ENCODE measurements at places on chromosomes 7 and 10.

DNA sequence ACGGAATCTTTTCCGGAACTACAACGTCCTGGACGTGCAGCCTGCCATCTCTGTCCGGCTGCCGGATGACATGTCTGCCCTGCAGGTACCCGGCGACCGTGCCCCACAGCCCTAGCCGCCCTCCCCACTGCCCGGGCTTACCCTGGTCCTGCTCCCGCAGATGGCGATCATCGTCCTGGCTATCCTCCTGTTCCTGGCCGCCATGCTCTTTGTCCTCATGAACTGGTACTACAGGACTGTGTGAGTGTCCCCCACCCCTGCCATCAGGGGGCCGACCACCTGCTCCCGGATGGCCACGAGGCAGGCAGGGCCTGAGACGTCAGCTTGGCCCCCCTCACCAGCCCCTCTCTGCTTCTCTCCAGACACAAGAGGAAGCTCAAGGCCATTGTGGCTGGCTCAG is 38.0 kb upstream of the VSIR start:
- no peak for DNase-seq

DNA sequence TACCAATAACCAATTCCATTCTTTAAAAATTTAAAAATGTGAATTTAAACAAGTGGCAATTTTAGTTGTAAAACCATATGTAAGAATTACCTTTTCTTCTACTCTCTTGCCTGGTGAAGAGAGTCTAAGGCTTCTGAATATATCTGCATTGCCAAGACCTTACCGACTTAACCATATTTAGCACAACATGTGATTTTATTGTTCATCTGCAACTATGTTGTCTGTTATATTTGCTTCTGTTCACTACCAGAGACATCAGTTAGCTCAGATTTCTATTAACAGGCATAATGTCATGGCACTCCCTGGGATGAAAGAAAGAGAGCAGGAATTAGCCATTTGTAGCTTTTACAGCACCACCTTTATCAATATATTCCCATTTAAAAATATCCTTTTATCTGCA is 55.3 kb downstream of the CHN2 start:
- no peak for DNase-seq

DNA sequence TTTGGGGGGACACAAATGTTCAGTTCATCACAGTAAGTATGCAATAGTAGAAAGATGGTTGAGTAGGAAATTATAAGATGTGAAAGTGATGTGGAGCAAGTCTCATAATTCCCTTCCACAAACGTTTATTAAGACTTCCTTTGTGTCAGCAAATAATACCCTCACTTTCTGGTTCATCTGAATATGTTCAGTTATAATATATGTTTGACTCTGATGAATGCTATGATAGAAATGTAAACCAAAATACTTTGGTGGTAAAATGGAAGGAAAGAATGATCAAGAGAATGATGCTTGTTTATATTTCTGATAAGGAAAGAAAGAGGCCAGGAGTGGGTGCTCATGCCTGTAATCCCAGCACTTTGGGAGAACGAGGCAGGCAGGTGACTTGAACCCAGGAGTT is 111.7 kb upstream of the PLXDC2 start:
- DNase-seq, result no peak

GRCh38 chr10:31035266-31035798 is 3.7 kb upstream of the ZNF438 start:
- no peak for DNase-seq

DNA sequence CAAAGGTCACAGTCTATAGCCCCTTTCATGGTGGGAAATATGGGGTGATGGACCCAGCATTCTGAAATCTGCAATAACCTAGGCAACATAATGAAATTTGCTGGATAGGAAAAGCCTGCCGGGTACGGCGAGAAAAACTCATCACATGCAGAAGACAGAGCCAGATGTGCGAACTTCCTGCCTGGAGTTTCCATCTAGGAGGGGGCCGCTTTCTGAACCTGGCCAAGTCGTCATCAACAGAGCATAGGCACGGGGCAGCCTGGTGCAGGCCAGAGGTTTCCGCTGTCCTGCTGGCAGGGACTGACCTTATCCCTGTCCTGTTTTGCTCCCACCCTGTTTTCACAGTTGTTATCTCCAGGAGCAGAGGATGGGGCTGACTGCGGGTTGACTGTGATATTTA is 27.4 kb downstream of the CCDC3 start:
- DNase-seq, result no peak

DNA sequence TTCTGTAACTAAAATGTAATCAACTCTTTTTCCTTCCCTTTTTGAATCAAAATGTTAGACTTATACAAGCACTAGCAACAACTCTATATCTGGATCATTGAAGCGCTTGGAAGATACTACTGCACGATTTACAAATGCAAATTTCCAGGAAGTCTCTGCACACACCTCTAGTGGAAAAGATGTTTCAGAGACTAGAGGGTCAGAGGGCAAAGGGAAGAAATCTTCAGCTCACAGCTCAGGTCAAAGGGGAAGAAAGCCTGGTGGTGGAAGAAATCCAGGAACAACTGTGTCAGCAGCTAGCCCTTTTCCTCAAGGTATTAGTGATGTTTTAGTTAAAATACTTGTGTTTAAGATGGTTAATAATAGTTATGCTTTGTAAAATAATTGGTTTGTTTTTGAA is 136.4 kb downstream of the MLLT10 start:
- DNase-seq, result no peak

DNA sequence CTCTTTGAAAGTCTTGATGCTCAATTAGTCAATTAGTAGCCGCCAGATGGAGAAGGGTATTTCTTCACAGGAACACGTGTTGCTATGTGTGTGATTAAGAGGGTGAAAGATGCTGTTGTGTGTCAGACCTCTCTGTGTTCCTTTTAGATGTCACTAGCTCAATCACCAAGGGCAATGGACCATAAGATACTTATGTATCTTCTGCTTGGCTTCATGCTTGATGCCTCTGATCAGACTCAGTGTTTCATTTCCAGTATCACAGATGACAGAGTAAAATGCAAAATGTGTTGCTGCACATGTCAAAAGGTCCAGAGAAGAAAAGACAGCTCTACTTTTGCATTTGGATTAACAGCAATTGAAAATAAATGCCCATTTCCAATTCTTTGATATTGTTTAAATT is 865.9 kb downstream of the CNTNAP2 start:
- DNase-seq, result no peak

DNA sequence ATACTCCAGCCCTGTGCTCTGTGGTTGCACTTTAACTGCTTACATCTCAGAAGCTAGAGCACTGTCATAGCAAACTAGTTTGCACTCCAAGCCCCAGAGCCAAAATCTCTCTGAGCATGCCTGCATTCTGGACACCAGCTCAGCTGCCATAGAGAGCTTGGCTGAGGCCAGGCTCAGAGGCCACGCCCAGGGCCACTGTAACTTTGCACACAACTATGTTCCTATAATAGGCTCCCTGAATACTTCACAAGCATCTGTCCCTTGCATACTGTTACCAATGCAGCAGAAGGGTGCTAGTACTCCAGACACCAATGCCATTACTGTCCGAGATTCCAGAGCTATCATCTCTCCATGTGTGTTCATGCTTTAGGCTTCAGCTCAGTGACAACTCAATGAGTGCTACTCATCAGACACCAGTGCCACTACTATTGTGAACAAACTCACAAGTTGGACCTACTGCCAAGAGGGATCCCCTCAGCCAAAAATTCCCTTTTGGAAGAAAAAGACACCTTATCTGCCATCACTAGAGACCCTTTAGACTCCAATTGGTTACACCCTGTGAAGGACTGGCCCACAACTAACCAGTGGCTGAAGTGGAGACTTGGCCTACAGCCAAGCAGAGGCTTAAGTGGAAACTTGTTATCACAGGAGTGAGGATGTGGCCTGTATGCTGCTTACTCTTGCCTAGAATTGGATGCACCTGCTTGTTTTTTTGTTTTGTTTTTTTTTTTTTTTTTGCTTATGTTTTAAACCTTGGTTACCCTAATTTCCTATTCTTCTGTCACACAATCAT is 211.6 kb upstream of the MAGI2 start:
- no peak for DNase-seq

- DNase-seq, result no peak
These were observed 213.3 kb downstream of the MDFIC start for GRCh38 chr7:115135146-115135545.

DNA sequence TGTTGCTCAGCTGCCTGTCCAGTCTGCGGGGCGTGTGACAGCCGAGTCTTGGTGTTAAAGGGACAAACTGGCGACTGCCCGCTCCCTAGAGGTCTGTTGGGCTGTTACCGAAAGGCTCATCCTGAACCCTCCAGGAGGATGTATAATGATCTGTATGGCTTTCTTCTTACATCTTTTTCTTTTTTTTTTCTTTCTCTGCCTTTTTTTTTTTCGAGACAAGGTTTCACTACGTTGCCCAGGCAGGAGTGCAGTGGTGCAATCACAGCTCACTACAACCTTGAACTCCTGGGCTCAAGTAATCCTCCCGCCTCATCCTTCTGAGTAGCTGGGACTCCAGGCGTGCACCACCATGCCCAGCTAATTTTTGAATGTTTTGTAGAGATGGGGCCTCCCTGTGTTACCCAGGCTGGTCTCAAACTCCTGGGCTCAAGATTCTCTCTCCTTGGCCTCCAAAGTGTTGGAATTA is 857 bp downstream of the INTS15 start:
- DNase-seq, result no peak

- DNase-seq, result no peak
These were observed 6.4 kb downstream of the PSAP start for GRCh38 chr10:71844695-71845094.

- DNase-seq, result no peak
These were observed 78.8 kb upstream of the CPXM2 start for GRCh38 chr10:123970207-123970926.

GRCh38 chr10:119651514-119652360 is 557 bp downstream of the BAG3 start:
- DNase-seq, result peak; percentile 30

DNA sequence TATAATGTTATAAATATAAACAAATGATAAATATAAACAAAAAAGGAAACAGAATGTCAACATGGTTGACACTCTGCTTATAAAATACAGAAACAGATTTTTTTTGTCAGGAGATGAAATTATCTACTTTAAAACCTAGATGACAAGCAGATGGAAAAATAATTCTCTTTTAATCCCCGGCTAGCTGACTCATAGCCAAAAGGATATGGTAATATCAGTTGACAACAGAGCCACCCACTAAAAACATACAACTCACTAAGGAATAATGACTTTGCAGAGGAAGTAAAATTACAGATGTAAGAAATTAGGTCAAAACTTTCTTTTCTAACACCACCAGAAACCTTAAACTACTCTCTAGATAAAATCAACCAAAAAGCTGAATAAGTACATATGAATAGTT is 131.1 kb upstream of the ABCB5 start:
- DNase-seq, result no peak

- no peak for DNase-seq
These were observed 26.6 kb downstream of the TBXAS1 start for GRCh38 chr7:139855498-139856270.
